NCI-H2107 (cell line): ENCODE measurements at places on chromosomes 13 and 19.

- no peak for DNase-seq
Measured at GRCh38 chr13:20526664-20527063, 1.0 kb upstream of the CRYL1 start.

DNA sequence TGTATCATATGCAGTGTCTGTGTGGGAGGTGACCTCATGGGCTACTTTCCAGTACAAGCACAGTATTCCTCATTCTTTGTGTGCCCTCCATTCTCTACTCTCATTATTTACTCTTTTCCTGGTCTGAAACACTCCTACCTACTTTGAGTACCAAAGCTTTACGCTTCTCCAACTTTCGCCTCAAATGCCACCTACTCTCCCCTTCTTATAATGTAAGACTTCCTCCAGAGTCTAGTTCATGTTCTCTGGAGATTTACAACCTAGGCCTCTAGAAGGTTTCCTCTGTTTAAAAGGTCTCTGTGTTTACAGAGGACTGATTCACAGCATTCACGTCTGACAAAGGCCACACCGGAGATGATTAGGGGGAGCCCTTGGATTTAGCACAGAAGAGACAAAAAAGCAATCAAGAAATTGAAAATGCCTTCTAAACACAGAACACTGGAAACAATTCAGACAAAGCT is 302.0 kb downstream of the KLF12 start:
- DNase-seq = no peak

GRCh38 chr13:48194379-48194754 is 38.6 kb upstream of the ITM2B start:
- DNase-seq = no peak

GRCh38 chr19:50705422-50706019 is 14.1 kb downstream of the SHANK1 start:
- DNase-seq = no peak

GRCh38 chr13:70708775-70709174 is 600.5 kb upstream of the KLHL1 start:
- DNase-seq = no peak

GRCh38 chr19:29831041-29831548 is 19.3 kb downstream of the CCNE1 start:
- no peak for DNase-seq

DNA sequence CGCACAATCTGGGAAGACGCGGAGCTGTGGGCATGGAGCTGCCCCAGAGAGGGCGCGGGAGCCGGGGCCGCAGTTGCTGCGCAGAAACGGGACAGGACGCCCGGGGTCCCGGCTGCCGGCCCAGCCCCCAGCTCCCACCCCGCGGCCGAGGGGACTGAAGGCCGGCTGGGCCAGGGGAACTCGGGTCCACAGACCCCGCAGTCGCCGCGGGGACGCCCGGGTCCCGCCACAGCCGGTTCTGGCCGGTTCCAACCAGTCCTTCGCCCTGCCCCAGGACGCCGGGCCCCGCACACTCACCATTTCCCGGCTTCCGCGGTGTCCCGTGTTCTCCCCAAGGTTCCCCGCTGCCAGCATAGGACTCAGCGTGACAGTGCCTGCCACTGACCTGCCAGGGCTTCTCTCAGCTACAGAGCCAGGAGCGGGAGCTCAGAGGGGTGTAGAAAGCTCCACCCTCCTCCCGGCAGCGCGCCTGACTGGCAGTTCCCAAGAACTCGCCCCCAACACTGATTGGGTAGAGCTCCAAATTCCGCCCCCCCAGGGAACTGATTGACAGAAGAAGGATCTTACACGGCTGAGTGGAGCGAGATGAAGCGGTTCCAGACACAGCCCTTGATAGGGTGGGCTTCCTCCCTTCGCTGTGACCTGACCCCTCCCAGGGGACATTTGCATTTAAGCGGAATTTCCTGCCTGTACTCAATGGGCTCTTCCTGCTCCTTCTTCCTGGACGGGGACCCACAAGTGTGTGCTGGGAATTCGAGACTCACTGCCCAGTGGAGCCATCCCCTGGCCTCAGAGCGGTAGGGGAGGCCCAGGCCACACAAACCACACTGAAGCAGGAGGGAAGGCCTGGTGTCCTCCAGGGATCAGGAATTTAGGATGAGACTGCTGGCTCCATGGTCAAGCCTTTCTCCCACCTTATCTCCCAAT is at the start of gene ZNF442:
Gene ZNF442 (minus strand): TSS at position 448 of the 927 bp plus-strand sequence. CDS start 2,052 bp downstream, outside the sequence.
- DNase-seq = no peak

- no peak for DNase-seq
Measured at GRCh38 chr13:97438856-97439595, 5.1 kb downstream of the RAP2A start.

DNA sequence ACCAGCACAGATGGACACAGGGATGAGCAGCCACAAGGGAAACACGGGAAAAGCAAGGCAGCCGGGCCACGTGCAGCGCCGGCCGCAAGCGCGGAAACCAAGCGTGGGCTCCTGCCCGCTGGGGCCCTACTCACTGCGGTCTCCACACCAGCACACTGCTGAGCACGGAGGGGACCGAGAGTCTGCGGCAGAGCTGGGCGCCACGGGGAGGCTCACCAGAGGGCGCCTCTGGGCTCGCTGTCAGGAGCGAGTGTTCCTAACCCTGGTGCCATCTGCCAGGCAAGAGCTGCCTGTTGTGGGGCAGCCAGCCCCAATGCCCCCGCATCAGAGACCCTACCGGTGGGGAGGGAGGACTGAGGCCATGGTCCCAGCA is 26.5 kb downstream of the MPND start:
- DNase-seq = no peak

DNA sequence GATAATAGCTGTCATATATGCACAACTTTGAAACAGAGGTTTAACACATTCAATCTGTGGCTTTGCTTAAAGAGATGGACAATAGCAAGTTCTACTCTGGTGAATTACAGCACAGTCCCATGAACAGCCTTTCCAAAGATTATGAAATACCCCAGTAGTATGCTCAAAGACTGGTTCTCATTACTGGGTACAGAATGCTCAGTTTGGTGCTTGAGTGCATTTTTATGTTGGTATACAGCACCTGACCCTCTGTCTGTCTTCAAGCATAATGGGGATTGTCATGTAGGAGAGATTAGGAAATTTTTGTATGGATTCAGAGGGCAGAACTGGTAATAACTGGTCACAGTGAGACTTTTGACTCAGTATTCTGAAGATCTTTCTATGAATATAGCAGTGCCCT is 7.6 kb downstream of the LMO7 start:
- DNase-seq = no peak

DNA sequence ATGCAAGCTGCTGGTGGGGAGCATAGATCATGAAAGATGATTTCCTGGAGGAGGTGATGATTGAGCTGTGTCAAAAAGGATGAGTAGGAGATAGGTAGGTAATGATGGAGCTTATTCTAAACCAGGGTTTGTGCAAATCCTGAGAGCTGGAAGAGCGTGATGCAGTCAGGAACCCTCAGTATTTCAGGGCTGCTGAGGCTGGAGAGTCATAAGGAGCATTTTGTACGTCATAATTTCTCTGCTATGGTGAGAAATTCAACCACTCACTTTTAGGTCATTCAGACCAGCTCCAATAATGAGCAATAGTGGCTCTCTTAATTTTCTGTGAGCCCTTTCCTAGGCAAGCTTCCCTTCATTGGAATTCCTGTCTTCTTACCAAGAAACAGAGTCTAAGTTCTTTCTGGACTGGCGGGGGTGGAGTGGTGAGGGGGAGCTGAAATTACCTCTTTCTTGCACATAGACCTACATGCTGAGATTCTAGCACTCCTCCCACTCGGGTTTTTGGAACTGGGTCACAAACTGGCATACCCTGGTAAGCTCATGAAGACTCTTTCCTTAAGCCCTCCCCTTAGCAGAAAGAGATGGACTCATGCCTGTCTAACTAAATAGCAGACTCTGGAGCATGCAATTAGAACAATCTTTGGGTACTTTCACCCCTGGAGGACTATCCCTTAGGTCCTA is 62.2 kb upstream of the MYCBP2 start:
- no peak for DNase-seq

DNA sequence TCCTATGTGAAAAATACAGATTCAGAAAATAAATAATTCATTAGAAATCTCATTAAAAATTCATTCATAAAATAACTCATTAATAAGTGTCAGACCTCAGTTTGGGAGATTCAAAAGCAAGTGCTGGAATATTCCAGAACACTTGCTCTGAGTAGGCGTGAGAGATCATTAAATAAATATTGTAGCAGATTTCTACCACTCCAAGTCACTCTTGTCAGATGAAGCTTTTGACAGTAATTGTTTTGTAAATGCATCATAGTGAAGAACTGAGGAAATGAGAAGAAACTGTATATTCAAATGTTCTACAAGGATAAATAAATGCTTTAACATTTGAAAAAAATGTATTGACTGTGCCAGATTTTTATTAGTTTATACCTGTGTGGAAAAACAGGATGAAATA is 1228.1 kb downstream of the SLITRK1 start:
- DNase-seq = no peak

- DNase-seq = no peak
Measured at GRCh38 chr13:71880753-71881541, 13.9 kb upstream of the DACH1 start.

- no peak for DNase-seq
Measured at GRCh38 chr13:58018020-58018419, 386.5 kb downstream of the PCDH17 start.

DNA sequence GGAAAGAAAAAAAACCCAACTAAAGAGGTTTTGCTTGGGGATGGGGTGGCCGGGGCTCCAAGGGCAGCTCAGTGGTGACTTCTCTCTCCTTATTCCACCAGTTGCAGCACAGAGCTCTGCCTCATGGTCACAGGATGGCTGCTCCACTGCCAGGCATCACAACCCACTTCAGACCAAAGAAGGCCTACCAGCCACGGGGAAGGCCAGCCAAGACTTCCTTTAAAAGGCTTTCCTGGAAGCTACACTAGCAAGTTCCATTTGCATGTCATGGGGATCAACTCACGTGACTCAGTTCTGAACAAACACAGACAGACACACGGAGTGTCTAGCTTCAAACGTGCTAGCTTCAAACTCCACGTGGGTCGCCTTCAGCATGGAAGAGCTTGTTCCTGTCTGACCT is 13.2 kb upstream of the EIF3G start:
- DNase-seq = no peak

DNA sequence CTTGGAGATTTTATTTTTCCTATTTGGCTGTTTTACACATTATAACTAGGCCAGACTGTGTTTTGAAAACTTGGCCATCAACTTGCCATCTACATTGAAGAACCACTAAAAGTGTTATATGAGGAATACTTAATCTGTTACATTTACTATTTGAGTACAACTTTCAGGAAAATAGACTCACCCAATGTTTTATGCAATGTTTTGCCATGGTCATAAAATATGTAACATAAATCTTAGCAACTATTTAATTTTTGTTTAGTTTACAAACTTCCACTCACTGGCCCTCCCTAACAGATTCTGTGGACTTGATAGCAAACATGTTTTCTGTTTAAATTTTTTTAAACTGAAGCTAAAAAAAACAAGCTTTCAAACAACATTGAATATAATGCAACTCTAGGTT is 23.7 kb upstream of the TRPC4 start:
- no peak for DNase-seq

GRCh38 chr19:14413693-14414181 is 5.4 kb downstream of the DDX39A start:
- peak; percentile 8 for DNase-seq

DNA sequence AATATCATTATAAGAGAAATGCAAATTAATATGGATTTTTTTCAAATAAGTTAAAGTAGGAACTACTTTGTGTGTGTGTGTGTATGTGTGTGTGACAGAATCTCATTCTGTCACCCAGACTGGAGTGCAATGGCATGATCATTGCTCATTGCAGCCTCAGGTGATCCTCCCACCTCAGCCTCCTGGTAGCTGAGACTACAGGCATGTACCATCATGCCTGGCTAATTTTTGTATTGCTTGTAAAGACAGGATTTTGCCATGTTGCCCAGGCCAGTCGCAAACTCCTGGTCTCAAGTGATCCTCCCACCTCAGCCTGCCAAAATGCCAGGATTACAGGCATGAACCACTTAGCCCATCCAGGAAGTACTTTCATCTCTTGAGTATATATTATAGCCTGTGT is 3.2 kb upstream of the ERVV-2 start:
- no peak for DNase-seq

GRCh38 chr13:109840893-109841287 is 54.5 kb upstream of the IRS2 start:
- DNase-seq = no peak
